Fibroblast of the aortic adventitia (primary cell): ENCODE measurements at places on chromosomes 2 and 18.

- DNase-seq, result no peak
Observed at GRCh38 chr2:104901037-104901881, 47.3 kb downstream of the POU3F3 start.

GRCh38 chr2:156379071-156379470, 46.5 kb upstream of the NR4A2 start:
- DNase-seq, result no peak

DNA sequence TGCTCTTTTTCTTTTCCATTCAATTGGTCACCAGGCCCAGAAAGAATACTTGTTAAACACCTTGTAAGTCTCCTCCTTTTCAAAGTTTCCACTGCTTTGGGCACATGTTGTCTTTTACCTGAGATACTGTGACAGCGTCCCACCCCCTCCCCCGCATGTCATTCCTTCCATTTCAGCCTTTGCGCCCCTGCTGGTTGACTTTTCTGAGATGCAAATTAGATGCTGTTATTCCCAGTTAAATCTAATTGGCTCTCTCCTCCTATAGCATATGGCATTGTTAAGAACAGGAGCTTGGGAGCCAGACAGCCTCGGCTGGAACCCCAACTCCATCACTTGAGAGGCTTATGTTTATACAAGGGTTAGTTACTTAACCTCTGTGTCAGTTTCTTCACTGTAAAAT, 80.3 kb upstream of the GAREM1 start:
- DNase-seq, result no peak

DNA sequence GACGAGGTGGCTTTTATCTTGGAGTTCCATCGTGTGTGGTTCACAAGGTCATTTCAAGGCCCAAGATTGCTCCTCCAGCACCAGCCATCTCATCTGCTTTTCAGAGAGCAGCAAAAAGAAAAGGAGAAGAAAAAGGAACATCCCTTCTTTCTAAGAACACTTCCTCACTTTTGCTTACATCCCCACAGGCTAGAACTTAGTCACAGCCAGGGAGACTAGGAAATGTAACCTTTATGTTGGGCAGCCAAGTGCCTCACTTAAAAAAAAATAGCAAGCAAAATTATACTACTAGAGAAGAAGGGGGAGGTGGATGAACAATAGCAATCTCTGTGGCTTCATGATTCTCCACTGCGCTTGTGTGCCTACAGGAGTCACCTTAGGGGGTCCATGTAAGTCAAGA, 141.8 kb downstream of the SMAD2 start:
- DNase-seq, result no peak
